Activated naive CD4-positive, alpha-beta T cell treated with anti-CD3 and anti-CD28 coated beads, Interleukin-2, amount 10 ng/mL, durations not matched to agents 5 hours and 36 hours (primary cell): ENCODE measurements at places on chromosomes 6 and 20. TPM values are rescaled to one million over a fixed set of nuclear protein-coding genes. Genes with fewer than 3 reads are reported as not detected.

The EYS gene
- not detected for total RNA-seq

The XKR7 gene
- total RNA-seq, result not detected

The FYN gene
- 189 TPM for total RNA-seq

The LY86 gene
- 22.1 TPM for total RNA-seq

The PAX1 gene
- total RNA-seq, result not detected

The FABP7 gene
- total RNA-seq, result not detected

The ANKRD66 gene
- not detected for total RNA-seq

The SYCP2L gene
- total RNA-seq, result not detected

The NKX2-2 gene
- total RNA-seq, result not detected

The PLA2G7 gene
- total RNA-seq, result not detected

The POPDC3 gene
- not detected for total RNA-seq

The ADGB gene
- not detected for total RNA-seq

The ERGIC3 gene
- total RNA-seq, result 181 TPM
